Mesendoderm (in vitro differentiated cells): ENCODE measurements at places on chromosomes 1 and 21.

DNA sequence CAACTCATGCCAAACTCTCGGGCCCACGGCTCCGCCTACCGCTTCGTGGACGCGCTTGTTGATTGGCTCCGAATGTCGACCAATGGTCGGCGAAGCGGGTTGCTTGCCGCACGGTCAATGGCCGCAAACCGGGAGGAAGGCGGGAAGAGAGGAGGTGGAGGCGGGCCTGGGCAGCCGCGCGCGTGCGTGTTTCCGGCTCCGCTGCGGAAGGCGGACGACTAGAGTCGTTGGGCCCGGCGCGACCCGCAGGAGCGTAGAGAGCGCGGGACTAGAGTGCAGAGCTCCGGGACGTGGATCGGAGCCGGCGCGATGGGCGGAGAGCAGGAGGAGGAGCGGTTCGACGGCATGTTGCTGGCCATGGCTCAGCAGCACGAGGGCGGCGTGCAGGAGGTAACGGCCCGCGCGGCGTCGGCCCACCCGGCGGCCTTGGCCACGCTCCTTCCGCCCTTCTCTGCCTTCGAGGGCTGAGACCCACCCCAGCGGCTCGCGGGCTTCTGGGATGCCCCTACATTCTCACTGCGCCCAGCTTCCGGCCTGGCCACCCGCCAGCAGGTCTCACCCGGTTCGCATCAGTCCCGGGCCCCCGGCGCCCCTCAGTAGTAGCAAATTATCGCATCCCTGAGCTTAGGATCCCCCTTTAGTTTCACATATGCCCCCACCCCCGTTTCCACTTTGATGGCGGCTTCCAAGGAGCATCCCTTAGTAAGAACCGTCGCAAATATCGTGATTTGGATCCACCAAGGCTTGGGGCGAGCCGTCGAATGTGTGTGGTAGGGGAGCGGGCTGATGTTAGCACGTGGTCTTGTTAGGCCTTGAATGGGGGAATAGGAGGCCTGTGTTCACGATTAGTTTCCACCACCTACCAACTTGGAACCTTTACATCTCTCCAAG is at the start of gene NUDC:
Gene NUDC, plus strand, starts transcription at position 204 of the 891 bp plus-strand sequence. Its CDS starts 106 bp downstream, at position 310.
- DNase-seq = peak; percentile 99

GRCh38 chr1:61190618-61191432 is 108.5 kb downstream of the NFIA start:
- no peak for DNase-seq

GRCh38 chr1:96361271-96361856 is 360.2 kb upstream of the PTBP2 start:
- no peak for DNase-seq

- DNase-seq = peak; percentile 80
Measured at GRCh38 chr1:203048555-203049051, 22.3 kb downstream of the PPFIA4 start.

- DNase-seq = peak; percentile 9
Measured at GRCh38 chr1:224592636-224593582, 23.2 kb upstream of the CNIH3 start.

- no peak for DNase-seq
Measured at GRCh38 chr1:247646867-247647266, 32.7 kb downstream of the OR13G1 start.

DNA sequence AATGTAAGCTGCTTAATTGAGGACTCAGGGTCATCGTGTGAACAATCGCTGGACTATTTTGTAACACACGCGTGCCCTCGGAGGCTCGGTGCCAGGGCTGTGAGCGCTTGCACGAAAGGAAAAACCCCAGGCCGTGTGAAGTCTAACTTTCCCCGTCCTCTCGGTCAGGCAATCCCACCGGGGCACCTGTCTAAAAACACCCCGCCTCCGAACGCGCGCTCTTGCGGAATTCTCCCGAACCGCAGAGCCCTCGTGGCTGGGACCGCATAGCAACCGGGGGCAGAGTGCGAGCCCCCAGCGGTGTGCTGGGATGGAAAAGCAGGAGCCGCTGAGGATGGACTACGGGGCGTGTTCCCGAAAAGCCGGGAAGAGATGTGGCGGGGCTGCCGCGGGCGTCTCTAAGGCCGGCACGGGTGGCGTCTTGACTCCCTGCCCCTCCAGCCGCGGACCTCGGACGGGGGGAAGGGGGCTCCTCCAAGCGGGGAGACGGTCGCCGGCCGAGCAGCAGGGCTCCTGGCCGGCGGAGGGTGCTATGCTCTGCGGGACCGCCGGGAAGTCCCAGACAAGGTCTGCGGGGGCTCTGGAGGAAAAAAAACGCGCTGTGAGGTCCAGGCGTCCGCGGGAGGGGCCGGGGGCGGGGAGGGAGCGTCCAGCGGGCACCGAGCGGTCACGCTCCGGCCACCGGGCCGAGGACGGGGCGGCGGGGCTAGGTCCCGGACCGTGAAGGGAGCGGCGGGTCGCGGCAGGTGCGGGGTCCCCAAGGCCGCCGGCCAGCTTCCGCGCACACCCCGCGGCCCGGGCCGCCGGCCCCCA is 936 bp downstream of the ZBTB21 start:
- peak; percentile 69 for DNase-seq

DNA sequence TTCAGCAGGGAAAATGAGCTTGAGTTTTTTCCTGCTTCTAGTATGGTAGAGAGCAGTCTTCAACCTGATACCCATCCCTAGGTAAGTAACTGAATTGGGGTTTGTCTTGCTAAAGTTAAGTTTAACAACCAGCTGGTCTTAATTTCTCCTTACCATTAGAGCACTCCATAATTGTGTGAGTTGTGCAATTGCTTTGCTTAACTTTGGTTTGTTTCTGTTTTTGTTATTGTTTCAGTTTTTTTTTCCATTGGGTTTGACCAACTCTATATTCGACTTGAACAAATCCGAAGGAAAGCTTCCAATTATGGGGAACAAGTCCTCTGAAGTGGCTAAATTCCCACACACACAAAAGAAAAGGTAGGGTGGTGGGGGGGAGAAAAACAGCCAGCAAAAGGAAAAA is 641.1 kb downstream of the PLA2G4A start:
- no peak for DNase-seq

GRCh38 chr1:63912643-63913042 is 138.8 kb downstream of the ROR1 start:
- DNase-seq = peak; percentile 86

DNA sequence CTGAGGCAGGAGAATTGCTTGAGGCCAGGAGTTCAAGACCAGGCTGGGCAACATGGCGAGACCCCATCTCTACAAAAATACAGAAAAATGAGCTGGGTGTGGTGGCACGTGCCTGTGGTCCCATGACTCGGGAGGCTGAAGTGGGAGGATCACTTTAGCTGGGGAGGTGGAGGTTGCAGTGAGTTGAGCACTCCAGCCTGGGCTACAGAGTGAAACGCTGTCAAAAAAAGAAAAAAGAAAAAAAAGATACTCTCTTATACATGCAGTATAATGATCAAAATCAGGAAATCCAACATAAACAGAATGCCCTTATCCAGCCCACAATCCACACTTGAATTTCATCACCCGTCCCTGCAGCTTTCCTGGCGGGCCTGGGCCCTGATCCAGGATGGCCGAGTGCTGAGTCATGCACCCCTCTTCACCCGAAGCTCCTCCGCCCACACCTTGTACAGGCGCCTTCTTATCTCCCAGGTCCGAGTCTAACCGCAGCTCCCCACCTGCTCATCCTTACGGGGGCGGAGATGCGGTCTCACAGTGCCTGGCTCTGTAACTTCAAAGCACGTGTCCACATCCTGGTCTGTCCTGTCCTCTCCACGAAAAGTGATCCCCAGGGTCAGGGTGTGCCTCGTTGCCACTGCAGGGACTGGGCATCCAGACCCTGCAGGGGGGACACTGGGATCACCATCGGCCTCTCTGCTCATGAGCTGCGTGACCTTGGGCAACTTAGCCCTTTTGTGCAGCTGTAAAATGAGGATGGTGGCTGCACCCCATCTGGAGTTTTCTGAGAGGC is 120.2 kb upstream of the SLC45A1 start:
- DNase-seq = peak; percentile 72

DNA sequence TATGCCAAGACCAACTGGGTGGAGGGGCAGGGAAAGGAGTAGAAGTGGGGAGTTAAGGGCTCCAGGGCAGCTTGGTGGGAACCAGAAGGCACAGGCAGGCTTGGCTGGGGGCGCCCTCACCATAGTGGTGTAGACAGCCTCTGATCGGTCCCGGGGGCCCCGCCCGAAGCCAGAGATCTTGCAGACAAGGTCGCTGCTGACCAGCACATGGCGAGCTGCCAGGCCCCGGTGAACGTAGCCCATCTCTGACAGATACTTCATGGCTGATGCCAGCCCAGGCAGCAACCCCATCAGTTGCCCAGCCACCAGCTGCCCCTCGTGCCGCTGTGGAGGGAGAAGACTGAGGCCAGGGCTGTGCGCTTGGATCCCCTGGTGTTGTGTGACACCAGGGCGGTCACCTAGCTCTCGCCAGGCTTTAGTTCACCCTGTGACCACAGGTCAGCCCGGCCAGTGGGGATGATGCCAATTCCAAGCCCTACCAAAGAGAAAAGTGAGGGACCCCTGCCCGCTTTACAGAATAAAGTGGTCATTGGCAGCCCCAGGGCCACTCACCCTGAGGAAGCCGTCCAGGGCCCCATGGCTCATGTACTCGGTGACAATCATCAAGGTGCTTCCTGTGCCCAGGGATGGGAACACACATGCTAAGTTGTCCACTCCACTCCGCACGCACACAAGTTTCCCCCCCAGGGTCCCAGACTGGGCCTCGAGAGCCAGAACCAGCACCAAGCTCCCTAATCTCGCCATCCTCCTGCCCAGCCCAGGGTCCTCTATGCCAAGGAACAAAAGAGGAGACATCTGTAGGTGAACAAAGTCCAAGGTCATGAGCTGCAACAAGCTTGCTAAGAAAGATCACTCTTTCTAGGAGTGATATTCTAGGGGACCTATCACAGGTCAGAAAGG is 28.2 kb downstream of the CDCA8 start:
- DNase-seq = no peak

- no peak for DNase-seq
Measured at GRCh38 chr21:33470701-33471100, 9.1 kb downstream of the TMEM50B start.

GRCh38 chr1:11514366-11514765 is 35.4 kb downstream of the DISP3 start:
- no peak for DNase-seq

GRCh38 chr21:43269957-43270705 is 101.3 kb downstream of the CRYAA start:
- no peak for DNase-seq

GRCh38 chr1:243465738-243466137 is 209.9 kb downstream of the SDCCAG8 start:
- no peak for DNase-seq

DNA sequence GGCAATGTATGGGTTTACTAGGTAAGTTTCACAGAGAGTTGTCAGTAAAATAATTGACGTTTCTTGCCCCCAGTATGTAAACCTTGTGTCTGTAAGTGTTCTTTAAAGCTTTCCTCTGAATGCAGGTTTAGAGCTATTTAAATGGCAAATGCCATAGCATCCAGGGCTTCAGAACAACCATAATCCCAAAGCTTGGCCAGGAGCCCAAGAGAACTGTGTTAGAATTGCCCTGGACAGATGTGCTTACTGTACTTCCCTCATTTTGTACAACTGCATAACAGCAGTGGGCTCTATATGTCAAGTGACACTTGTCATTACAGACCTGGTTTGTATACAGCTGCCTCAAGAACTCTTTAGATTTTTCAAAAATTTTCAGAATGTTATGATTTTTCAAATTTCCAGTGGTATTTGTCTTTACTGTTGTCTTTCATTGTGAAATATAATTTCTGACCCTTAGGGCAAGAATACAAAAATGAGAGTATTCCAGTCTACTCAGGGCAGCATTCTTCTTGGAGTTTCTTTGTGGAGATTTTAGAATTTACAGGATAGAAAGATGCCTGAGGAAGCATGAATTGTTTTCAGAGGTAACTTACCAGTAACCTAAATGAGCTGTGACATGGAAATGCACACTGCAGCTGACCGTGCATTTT is 136.9 kb upstream of the L1TD1 start:
- no peak for DNase-seq

GRCh38 chr1:100785470-100786052 is 66.0 kb downstream of the VCAM1 start:
- peak; percentile 31 for DNase-seq
